ENCODE measurements at places on chromosomes 11 and 22. TPM values are rescaled to one million over a fixed set of nuclear protein-coding genes. Genes with fewer than 3 reads are reported as not detected.

ESAM gene
- total RNA-seq, result 5.3 TPM

TRIM29 gene
- 4.3 TPM for total RNA-seq

SPON1 gene
- 41.4 TPM for total RNA-seq

GGTLC3 gene
- total RNA-seq, result not detected

ADAMTS15 gene
- 0.20 TPM for total RNA-seq

DNA sequence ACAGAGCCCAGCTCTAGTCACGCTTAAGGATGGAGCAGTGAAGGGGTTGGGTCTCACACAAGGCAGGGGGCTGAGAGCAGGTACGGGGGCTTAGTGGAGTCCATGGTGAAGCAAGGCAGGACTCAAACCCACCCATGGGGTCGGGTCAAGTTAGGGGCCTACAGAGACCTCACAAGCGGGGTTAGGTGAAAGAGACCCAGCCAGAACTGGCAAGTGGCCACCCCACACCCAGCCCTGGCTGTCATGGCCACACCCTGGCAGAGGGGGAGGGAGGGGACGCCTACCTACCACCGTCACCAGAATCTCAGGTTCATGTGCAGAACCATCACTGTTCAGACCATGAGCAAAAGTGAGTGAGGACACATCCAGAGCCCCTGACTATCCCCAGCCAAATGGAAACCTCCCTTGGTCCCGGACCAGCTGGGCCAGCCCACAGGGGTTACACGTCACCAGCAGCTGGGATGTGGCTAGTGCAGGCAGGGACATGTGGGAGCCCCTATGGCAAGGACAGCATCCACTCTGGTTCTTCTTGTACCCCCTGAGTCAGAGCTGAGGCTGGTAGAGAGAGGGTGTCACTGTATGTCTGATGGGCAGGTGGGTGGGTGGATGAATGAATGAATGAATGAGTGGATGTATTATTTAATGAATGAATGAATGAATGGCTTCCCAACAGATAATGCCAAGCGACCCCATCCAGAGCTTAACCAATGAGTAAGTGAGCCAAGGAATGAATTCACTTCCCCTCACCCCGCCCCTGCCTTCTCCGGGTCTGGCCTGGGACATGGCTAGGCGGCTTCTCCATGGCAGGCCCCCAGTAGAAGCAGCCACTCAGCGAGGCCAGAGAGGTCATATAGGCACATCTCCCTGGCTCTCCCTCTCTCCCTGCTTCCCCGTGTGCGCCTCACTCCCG, 681.6 kb downstream of the TBC1D22A start:
- H3K4me3 ChIP-seq, result no peak overlapping the region
- H3K27ac ChIP-seq, result no peak overlapping the region
- no peaks in the 10 kb centered on the region for H3K36me3 ChIP-seq

GRCh38 chr22:36432592-36433317, 45.0 kb upstream of the MYH9 start:
- no peaks in the 10 kb centered on the region for H3K27me3 ChIP-seq
- DNase-seq, result no peak
- H3K27ac ChIP-seq, result peak overlapping the region; percentile 73
- peaks cover 56% of the 10 kb centered on the region for H3K4me1 ChIP-seq
- H3K4me3 ChIP-seq, result no peak overlapping the region

GRCh38 chr22:45240104-45240809, 437 bp downstream of the KIAA0930 start:
- H3K27ac ChIP-seq, result no peak overlapping the region
- H3K4me3 ChIP-seq, result peak overlapping the region; percentile 51
- H3K27me3 ChIP-seq, result no peaks in the 10 kb centered on the region
- DNase-seq, result peak; percentile 20
- no peaks in the 10 kb centered on the region for H3K36me3 ChIP-seq

- peaks cover 46% of the 10 kb centered on the region for H3K4me1 ChIP-seq
- 0 out of 2 replicates have a peak, but pooled peaks cover 6% of the 10 kb centered on the region for H3K36me3 ChIP-seq
- no peaks in the 10 kb centered on the region for H3K27me3 ChIP-seq
- no peak for DNase-seq
These were observed 128.0 kb downstream of the MICAL2 start for GRCh38 chr11:12238420-12238819.

- DNase-seq, result peak; percentile 77
- no peaks in the 10 kb centered on the region for H3K27me3 ChIP-seq
- H3K27ac ChIP-seq, result peak overlapping the region; percentile 92
- H3K4me3 ChIP-seq, result no peak overlapping the region
- peaks cover 63% of the 10 kb centered on the region for H3K4me1 ChIP-seq
These were observed 2.4 kb downstream of the VPS37C start for GRCh38 chr11:61158691-61159381.

GRCh38 chr11:134592391-134592990, 180.4 kb upstream of the B3GAT1 start:
- H3K27me3 ChIP-seq, result no peaks in the 10 kb centered on the region
- H3K27ac ChIP-seq, result no peak overlapping the region
- H3K4me1 ChIP-seq, result no peaks in the 10 kb centered on the region
- H3K4me3 ChIP-seq, result no peak overlapping the region
- peak; percentile 53 for DNase-seq

- no peak overlapping the region for H3K27ac ChIP-seq
- no peaks in the 10 kb centered on the region for H3K4me1 ChIP-seq
- no peaks in the 10 kb centered on the region for H3K27me3 ChIP-seq
- H3K36me3 ChIP-seq, result no peaks in the 10 kb centered on the region
- no peak for DNase-seq
These were observed 10.8 kb upstream of the CYP2R1 start for GRCh38 chr11:14902650-14903350.

DNA sequence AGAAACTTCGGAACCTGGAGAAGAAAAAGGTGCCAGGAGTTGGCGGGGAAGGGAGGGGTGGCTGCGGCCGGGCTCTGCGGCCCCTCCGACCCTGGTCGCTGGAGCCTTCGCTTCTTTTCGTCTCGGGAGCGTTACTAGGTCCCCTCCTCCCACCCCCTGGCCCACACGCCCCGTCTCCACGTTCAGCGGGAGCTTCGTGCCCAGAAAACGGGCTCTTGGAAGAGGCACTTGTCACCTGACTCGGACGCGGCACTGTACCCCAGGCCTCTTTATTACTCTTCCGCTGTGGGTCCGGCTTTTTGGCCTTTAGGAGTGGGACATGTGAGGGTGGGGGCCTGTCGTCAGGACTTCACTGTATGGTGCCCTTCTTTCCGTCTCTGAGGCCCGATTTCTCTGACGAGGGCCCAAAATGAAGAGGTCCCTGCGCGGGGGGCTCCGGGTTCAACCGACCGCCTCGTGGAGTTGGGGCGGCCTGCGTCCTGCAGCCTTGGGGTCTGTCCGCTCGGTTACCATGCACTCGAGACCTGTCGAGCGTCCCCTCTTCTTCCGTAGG, 1.2 kb downstream of the CAPRIN1 start:
- DNase-seq, result peak; percentile 48
- peak overlapping the region; percentile 97 for H3K27ac ChIP-seq
- H3K4me1 ChIP-seq, result peaks cover 23% of the 10 kb centered on the region
- H3K36me3 ChIP-seq, result peaks cover 2% of the 10 kb centered on the region
- no peaks in the 10 kb centered on the region for H3K27me3 ChIP-seq

GRCh38 chr11:122598971-122599370, 56.6 kb upstream of the UBASH3B start:
- no peak overlapping the region for H3K27ac ChIP-seq
- DNase-seq, result no peak
- H3K4me1 ChIP-seq, result peaks cover 8% of the 10 kb centered on the region
- no peaks in the 10 kb centered on the region for H3K36me3 ChIP-seq
- H3K27me3 ChIP-seq, result no peaks in the 10 kb centered on the region
- no peak overlapping the region for H3K4me3 ChIP-seq

GRCh38 chr11:12414611-12415010, 37.2 kb downstream of the PARVA start:
- H3K27me3 ChIP-seq, result no peaks in the 10 kb centered on the region
- H3K4me3 ChIP-seq, result no peak overlapping the region
- H3K27ac ChIP-seq, result no peak overlapping the region
- no peaks in the 10 kb centered on the region for H3K36me3 ChIP-seq
- DNase-seq, result no peak
- peaks cover 18% of the 10 kb centered on the region for H3K4me1 ChIP-seq

- H3K36me3 ChIP-seq, result no peaks in the 10 kb centered on the region
- DNase-seq, result peak; percentile 46
- H3K4me3 ChIP-seq, result no peak overlapping the region
- peak overlapping the region; percentile 82 for H3K27ac ChIP-seq
- peaks cover 16% of the 10 kb centered on the region for H3K4me1 ChIP-seq
These were observed 1.7 kb upstream of the XBP1 start for GRCh38 chr22:28801845-28802594.

- H3K4me1 ChIP-seq, result peaks cover 19% of the 10 kb centered on the region
- peak; percentile 44 for DNase-seq
- H3K4me3 ChIP-seq, result no peak overlapping the region
- no peaks in the 10 kb centered on the region for H3K27me3 ChIP-seq
- 0 out of 2 replicates have a peak, but pooled peaks cover 2% of the 10 kb centered on the region for H3K36me3 ChIP-seq
- H3K27ac ChIP-seq, result peak overlapping the region; percentile 49
These were observed 18.9 kb upstream of the C11orf96 start for GRCh38 chr11:43923406-43924111.

Data from Caco-2 (cell line).